Spinal cord (tissue), 10 donors: ENCODE measurements at places on chromosomes 12 and 14. TPM values are rescaled to one million over a fixed set of nuclear protein-coding genes. Genes with fewer than 3 reads are reported as not detected.

The BATF gene
- total RNA-seq, result 0.61 TPM

The PZP gene
- total RNA-seq, result 0.39 TPM

The PLA2G1B gene
- total RNA-seq, result 0.72 TPM

The GZMH gene
- total RNA-seq, result 0.28 TPM

GRCh38 chr12:96233939-96234461 is 39.8 kb downstream of the ELK3 start:
- DNase-seq, result peak; percentile 81

DNA sequence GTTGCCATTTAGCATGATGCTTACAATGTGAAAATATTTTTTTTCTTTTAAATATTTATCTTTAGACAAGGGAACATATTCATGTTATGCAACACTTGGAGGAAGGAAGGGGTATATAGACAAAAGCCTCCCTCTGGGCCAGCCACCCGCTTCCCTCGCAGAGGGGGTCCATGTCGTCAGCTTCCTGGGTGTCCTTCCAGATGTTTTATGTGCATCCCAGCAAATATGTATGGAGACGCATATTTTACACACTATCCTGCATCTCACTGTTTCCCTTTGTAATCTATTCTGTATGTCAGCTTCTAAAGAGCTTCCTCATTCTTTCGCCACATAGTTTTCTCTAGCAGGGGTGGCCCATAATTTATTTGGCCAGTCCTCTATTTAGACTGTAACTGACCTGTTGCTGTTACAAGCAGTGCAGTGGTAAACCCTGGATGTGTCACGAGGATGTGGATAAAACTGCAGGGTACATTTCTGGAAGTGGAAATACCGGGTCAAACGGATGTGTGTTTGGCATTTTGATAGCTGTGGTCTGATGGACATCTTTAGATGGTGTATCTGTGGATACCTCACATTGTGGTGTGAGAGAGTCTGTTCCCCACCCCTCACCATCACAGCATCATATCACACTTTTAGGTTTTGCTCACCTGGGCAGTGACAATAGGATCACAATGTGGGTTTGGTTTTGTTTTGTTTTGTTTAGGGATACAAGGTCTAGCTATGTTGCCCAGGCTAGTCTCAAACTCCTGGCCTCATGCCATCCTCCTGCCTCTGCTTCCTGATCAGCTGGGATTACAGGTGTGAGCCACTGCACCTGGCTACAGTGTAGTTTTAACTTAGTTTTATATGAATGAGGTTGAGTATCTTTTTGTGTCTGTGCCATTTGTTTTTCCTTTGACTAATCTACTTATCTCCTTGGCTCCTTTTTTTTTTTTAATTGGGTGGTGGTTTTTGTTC is 31.6 kb downstream of the FAM222A start:
- no peak for DNase-seq

DNA sequence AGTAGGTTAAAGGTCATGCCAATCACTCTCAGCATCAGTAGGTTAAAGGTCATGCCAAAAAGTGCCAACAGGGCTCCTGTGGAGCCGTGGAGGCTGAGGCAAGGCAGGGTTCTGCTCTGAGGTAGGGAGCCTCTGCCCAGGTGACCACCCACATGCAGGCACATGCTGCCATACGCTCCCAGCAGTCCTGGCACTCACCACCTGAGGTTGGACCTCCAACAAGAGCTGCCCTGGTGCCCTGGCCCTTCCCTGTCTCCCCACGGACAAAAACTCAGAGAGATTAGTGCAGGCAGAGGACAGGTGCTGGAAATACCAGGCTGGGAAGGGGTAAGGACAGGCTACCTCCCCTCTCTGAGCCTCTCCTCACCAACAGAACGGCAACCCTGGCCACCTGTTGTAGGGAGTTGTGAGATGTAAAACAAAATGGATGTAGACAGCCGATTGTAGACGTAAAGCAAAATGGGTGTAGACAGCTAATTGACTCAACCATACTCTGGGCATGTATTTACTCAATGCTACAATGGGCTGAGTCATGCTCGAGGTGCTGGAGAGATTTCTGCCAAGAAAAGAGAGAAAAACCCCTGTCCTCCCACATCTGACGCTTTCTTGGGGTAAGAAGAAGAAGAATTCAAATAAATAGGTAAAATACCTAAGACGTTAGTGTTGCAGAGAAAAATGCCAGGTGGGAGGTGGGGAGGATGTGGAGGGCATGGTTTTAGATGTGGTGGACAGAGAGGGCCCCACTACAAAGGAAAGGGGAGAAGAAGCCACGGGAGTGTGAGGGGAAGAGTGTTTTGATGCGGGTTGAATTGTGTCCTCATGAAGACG is 32.4 kb downstream of the LTBP2 start:
- no peak for DNase-seq

- no peak for DNase-seq
Observed at GRCh38 chr12:116466536-116466935, 92.6 kb upstream of the MAP1LC3B2 start.

GRCh38 chr12:50665609-50666008 is 98.3 kb upstream of the ATF1 start:
- DNase-seq, result no peak

DNA sequence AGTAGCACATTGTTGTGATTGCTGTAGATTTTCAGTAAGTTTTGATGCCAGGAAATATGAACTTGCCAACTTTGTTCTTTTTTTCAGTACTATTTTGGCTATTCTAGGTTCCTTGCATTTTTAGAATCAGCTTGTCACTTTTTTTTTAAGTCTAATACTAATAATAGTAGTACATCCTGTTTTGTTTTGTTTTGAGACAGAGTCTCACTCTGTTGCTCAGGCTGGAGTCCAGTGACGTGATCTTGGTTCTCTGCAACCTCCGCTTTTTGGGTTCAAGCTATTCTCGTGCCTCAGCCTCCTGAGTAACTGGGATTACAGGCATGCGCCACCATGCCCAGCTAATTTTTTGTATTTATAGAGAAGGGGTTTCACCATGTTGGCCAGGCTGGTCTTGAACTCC is 16.5 kb downstream of the PWP1 start:
- no peak for DNase-seq

GRCh38 chr12:126773012-126773411 is 1494.0 kb upstream of the TMEM132C start:
- no peak for DNase-seq

DNA sequence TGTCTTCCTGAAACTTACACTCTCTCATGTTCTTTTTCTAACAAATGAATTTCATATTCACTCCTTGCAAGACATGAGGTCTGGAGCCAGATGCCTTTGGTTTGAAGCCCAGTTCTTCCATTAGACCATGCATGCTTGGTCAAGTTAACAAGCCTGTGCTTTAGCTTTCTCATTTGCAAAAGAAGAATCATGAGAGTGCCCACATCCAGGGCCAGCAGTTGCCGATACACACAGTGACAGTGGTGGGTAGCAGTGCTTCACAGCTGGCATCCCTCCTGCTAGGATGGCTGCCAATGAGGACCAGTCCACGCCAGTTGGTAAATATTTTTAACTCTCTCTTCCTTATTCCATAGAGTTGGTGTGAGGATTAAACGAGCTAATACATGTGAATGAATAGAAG is 163.1 kb downstream of the PHLDA1 start:
- DNase-seq, result no peak
